CD8-positive, alpha-beta T cell (primary cell): ENCODE measurements at places on chromosomes 6 and 20.

GRCh38 chr6:159973951-159974350 is 5.1 kb downstream of the IGF2R start:
- DNase-seq = no peak

DNA sequence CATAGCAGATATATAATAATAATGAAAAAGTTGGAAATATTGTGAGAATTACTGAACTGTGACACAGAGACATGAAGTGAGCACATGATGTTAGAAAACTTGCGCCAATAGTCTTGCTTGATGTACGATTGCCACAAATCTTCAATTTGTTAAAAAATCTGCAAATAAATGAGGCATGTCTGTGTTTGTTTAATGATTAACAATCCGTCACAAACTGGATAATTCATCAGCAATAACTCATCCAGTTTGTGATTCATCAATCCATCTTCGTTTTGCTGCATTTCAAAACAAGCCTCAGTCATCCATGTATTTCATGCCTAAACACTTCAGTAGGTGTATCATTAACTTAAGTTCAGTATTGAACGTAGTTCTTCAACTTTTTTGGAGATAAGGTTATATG is 25.5 kb upstream of the SMIM26 start:
- no peak for DNase-seq

DNA sequence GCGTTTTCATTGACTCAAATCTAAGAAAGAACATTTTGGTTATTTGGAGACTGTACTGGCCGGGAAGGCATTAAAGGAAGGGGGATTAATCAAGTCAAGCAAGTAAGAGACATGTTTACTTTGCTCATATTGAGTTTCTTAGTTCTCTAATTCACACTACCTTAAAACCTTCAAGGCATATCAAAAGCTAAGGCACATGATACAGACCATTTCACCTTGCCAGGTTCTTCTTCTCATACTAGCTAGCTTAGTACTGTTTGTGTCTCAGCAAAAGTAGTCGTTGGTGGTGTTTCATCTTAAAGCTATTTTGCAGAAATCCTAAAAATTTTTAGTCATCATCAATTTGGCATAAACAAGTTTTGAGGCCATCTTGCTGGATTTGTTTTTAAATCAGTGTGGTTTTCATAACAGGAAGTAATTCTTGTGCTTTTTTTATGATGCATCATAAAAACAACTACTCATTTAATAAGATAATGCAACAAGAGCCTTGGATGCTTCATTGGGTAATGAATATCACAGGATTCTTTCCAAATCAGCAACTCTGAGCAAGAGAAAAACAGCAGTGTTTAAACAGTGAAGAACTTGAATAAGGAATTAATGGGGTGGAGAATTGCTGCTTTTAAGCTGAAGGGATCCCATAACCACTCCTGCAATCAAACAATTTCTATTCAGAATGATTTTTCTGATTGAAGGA is 425.3 kb downstream of the EPM2A start:
- no peak for DNase-seq

GRCh38 chr6:124974771-124975377 is 12.6 kb downstream of the RNF217 start:
- no peak for DNase-seq

- no peak for DNase-seq
These were observed 181.2 kb downstream of the ISM1 start for GRCh38 chr20:13402171-13402760.

DNA sequence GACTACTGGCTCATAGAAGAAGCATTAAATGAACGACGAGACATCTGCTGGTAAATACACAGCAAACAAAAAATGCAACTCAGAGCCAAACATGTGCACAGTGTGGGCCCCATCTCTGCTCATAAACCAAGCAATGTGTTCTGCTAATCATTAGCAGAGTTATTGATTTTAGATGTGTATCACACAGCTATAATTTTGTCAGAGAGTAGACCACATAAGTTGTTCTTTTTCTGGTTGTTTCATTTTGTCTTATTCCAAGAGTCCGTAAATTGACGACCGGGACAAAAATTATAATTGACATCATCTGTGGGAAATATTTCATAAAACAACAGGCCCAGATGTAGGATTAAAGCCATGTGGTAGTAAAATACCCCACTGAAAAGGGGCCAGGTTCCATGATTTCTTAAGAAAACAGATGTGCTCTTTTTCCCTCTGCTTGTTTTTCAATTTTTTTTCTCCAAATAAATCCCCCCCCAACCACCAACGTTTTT is 423.6 kb downstream of the HAO1 start:
- no peak for DNase-seq

DNA sequence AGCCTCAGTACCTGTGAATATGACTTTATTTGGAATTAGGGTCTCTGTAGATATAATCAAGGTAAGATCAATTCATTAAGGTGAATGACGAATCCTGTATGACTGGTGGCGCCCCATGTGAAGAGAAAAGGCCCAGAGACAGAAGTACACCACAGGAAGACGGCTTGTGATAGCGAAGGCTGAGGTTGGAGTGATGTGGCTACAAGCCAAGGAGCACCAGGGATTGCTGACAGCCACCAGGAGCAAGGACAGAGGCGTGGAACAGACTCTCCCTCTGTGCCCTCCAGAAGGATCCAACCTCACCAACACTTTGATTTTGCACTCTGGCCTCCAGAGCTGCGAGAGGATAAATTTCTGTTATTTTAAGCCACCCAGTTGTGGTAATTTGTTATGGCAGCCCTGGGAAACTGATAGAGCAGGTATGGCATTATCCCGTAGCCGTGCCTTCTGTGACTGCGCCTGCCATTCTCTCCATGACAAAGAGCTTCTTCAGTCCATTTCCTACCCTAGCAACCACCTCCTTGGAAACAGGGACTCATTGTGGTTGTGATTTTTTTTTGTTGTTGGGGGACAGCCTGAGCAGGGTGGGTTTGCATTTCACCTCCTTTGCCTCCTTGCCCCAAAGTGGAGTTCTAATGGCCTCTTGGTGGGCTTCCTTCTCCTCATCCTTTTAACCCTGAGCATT is 29.6 kb downstream of the PTK7 start:
- DNase-seq = no peak

DNA sequence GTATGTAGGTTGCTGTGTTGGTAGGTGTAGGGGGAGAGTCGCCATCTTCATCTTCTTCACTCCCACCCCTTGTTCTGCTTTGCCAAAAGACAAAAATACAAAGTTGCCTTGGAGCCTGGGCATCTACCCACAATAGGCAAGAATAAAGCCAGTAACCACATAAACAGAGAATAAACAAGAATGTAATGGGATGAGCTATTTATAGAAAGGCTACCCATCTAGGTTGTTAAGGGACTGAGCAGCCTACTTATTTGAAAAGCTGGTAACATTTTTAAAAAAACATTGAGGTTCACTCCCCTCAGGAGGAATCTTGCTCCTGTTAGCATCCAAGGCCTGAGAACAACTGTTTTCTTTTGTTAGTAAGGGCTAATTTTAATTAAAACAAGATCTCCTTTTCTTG is 301.4 kb upstream of the STXBP5 start:
- no peak for DNase-seq

DNA sequence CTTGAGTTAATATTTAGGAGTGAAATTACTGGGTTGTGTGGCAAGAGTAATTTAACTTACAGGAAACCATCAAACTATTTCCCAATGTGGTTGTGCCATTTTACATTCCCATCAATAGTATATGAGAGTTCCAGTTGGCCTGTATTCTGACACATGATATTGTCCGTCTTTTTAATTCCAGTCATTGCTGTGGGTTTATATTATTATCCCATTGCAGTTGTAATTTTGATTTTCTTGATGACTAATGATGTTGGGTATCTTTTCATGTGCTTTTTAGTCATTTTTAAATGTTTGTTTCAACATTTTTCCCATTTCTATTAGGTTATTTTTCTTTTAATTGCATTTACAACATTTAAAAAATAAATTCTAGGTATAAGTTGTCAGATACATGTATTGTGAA is 614.0 kb downstream of the UTRN start:
- DNase-seq = no peak

DNA sequence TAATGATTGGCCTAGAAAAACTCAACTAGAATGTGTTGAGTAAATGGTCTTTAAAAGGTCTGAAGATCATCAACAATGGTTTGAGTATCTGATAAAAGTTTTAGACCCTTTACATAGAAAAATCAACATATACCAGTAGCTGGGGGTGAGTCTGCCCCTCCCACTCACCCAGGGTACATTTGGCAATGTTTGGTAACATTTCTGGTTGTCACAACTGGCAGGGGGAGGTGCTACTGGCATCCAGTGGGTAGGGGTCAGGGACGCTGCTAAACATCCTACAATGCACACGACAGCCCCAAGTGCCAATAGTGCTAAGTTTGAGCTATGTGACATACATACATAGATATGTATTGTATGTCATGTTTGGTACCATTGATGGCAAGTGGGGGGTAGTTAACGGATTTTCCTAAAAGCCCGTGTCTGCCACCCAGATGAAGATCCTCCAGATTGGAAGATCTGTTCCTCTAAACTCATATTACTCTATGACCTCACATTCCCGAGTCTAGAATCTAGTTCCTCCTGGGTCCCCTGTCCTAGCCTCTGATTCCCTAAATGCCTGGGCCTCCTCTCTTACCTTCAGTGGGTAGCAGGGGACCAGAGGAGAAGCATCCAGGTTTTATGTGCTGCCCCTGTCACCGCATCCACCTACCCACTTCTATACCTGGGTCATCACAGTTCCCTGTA is 2.5 kb upstream of the MMP9 start:
- no peak for DNase-seq

GRCh38 chr6:45607798-45608197 is 230.1 kb upstream of the SUPT3H start:
- DNase-seq = no peak

DNA sequence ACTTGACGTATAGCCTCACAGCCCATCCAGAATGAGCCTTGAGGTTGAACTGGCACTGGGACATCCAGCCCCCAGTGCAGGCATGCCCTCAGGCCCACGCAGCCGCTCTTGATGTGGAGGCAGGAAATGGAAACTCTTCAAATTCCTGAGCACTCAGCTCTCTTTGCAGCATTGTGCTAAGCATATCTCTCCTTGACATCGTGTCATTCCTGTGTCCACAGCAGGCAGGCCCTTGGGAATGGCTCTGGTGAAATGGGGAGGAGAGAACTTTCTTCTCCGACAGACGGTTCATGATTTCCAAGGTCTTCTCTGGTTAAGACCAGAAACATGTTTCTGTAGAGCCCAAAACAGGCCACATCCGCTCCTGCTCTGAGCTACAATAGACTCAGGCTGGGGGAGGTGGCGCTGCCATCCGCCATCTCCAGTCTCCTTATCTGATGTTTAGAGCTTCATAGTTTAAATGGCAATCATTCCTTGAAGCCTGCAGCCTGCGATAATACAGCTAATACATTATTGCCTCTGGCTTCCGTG is 248.8 kb downstream of the CDH4 start:
- no peak for DNase-seq

DNA sequence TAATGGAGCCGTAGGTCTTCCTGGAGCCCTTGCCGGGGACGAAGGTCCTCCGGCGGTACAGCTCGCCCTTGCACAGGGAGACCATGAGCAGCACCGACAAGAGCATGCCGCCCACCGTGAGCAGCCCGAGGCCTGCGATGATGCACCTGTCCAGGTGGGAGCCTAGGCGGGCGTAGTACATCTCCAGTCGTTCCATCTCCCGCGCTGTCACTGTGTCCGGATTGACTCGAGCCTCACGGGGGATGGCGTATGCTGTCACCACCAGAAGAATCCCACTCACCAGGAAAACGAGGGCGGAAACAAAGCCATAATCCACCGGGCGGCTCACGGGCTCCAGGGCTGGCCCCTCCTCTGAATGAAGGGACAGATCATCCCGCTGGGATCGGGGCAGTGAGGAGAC is 3.8 kb downstream of the TMEM74B start:
- DNase-seq = no peak

GRCh38 chr6:117573006-117573680 is 29.2 kb downstream of the GOPC start:
- DNase-seq = no peak

DNA sequence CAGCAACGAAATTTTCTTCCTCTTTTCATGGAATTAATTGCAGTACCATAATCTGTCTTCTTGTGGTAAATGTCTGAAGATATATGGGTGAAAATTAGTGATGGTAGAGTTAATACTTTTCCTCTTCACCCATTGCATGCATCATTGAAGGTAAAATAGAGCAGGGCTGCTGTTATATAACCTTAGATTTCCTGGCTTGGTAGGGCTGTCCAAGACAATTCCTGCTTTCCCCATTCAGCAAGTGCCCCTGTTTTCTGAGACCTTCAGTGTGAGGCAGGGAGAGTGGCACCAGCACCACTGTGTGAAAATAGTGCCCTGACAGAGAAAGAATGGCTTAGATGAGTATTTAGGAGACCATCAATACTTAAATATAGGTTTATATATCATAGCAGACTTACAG is 202.0 kb downstream of the ZFAND3 start:
- no peak for DNase-seq

DNA sequence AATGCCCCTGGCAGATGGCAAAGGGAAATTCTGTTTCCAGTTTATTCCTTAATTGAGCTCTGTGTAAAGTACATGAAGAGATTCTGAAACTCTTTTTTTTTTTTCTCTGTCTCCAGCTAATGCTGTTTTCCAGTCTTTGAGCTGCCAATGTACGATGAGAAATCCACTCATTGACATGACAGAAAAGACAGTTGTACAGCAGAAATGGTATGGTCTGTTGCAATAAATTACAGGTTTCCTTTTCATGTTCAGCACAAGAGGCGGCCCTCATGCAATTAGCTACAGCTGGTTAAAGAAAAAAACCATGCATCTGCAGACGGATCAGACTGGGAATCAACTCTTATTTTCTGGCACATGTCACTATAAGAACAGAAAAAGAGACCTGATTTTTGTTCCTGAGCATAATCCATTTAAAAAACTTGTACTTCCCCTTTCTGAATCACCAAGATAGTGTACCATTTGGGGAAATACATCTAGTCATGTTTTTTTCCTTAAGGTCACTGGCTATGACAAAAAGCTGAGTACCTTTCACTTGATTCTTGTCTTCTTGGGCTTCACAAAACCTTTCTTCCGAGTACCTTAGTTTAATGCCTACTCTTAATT is 289.8 kb upstream of the PREP start:
- no peak for DNase-seq

DNA sequence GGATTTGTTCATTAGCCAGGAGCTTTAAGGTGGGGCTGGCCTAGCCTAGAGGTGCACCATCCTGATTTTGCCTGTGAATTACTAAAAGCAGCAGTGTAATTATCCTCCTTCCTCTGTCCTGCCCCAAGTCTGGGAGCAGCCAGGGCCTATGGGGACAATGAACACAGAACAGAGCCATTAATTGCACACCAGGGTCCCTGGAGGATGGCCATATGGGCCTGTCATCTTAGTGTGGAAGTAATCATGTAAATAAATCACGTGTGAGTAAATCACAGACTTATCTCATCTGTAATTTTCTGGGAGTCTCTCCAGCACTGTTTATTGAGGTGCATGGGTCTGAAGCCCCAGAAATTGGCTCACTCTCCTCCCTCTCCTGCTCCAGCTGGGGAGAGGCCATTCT is 176.3 kb downstream of the LRFN2 start:
- no peak for DNase-seq

DNA sequence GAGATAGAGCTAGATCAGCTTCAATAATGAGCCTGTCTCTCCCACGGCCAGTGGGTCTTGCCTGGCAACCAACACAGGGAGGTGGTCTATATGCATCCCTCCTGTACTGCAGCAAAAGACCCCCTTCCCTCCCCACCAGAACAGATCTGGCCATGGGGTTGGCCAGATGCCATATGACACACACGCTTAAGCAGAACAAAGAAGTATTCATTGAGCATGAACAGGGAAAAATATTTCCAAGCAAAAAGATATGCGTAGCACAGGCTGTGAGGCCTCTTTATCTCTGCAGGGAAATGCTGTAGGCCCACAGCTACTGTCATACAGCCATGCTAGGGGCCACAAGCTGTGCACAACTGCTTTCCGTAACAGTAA is 73.4 kb upstream of the NRSN1 start:
- DNase-seq = no peak
